Glutamatergic neuron (in vitro differentiated cells): ENCODE measurements at places on chromosomes 2 and 18. TPM values are rescaled to one million over a fixed set of nuclear protein-coding genes. Genes with fewer than 3 reads are reported as not detected.
A peak's percentile ranks its signal among the peaks of the same experiment; 100 is the strongest.

DNA sequence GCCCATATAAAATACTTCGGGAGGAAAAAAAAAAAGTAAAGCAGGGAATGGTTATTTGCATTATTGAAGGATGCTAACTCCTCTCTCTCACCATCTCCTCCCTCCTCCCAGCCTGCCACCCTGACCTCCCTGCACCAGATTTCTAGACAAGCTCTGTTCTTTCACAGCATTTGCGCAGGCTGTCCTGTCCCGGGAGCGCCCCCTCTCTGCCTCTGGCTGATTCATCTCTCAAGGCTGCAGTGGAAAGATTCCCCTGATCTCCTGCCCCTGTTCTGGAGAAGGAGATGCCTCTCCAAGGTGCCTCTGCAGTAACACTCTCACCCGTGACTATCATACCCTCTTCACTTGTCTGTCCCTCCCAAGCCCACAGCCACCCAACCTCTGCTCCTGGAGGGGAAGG, 38.5 kb downstream of the COL4A4 start:
- no peak overlapping the region for H3K4me3 ChIP-seq
- H3K27ac ChIP-seq, result no peak overlapping the region
- no peaks in the 10 kb centered on the region for H3K36me3 ChIP-seq

UGT1A10 gene
- total RNA-seq, result not detected

GRCh38 chr2:74201596-74201995, 3.2 kb downstream of the MTHFD2 start:
- peaks cover 16% of the 10 kb centered on the region for H3K27me3 ChIP-seq
- peaks cover 18% of the 10 kb centered on the region for H3K4me1 ChIP-seq
- no peak overlapping the region for H3K27ac ChIP-seq
- H3K36me3 ChIP-seq, result peaks cover 4% of the 10 kb centered on the region
- H3K4me3 ChIP-seq, result peak overlapping the region; percentile 100
- DNase-seq, result no peak

APOB gene
- total RNA-seq, result not detected

DNA sequence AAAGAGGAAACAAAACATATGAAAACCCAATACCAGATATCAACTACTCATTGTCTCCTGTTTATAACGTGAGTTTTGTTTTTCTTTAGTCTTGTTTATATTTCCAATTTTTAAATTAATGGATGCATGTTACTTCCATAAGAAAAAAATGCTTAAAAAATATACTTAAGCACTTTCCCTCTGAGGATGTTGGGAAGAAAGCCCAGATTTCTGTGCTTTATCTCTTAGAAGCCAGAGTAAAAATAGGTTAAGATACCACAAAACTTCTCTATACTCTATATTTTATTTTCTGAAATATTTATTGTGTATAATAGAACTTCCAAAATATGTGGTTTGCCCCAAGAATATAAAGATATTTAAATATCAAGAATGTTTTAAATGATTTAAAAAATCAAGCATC, 633.9 kb downstream of the STK39 start:
- no peaks in the 10 kb centered on the region for H3K36me3 ChIP-seq
- DNase-seq, result no peak
- no peaks in the 10 kb centered on the region for H3K4me1 ChIP-seq

GRCh38 chr2:127685410-127686080, 10.2 kb upstream of the LIMS2 start:
- H3K27me3 ChIP-seq, result peaks cover 6% of the 10 kb centered on the region
- peaks cover 8% of the 10 kb centered on the region for H3K36me3 ChIP-seq
- H3K4me1 ChIP-seq, result peaks cover 3% of the 10 kb centered on the region
- H3K4me3 ChIP-seq, result no peak overlapping the region
